T-cell (primary cell): ENCODE measurements at places on chromosomes 4 and X. TPM values are rescaled to one million over a fixed set of nuclear protein-coding genes. Genes with fewer than 3 reads are reported as not detected.

KCND1 gene
- 1.2 TPM for total RNA-seq

DNA sequence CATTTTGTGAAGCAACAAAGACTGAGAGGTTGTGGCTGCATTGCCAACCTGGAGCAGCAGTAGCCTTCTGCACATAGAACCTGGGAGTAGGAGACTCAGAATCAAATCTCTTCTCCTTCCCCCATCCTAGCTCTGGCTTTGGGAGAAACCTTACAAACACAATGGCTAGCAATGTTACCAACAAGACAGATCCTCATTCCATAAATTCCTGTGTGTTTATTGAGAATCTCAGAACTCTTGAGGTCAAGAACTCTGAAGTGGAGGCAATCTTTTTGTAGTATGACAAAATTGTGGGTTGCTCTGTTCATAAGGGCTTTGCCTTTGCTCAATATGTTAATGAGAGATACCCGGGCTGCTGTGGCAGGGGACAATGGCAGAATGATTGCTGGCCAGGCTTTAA lies 406.7 kb upstream of the SPANXN1 start:
- no peak for DNase-seq

- DNase-seq = no peak
These were observed 734 bp downstream of the STOX2 start for GRCh38 chr4:183905593-183906488.

DNA sequence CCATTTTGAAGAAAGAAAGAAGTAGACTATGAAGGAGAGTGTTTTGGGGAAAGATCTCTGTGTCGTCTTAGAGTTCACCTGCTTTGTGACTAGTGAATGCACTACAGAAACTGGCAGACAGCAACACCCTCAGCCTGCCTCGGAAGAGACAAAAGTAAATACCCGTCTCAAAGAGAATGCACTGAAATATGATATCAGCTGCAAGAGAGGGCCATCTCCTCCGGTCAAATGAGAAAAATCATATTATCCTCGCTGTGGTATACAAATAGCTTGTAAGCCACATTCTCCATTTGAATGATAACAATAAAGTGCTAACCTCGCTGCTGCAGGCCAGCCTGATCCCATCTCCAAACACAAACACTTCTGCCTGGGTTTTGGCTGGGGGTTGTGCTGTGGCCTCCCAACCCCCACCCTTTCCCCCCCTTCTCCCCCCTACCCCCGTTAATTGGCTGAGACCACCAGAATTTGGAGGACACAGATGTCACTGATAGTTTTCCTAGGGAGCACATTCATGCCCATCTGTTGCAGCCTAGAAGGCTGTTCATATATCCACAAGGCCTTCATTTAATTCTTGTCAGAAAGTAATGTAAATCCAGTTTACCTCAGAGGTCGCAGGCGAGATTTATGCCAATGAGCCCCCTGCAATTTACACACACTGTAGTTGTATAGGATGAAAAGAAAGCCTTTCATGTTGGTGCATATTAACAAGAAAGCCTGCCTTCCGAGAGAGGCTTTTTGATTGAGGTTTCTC lies 46.3 kb downstream of the ALPK1 start:
- DNase-seq = no peak

SYN1 gene
- 1.3 TPM for total RNA-seq

GRCh38 chr4:74042681-74043080 lies 4.2 kb upstream of the CXCL3 start:
- no peak for DNase-seq

TAF1 gene
- total RNA-seq = 63.3 TPM

GRCh38 chr4:8769645-8770517 lies 101.8 kb downstream of the HMX1 start:
- DNase-seq = no peak

TCEAL2 gene
- 1.3 TPM for total RNA-seq

TMEM144 gene
- 0.09 TPM for total RNA-seq

NOX1 gene
- not detected for total RNA-seq

TXK gene
- total RNA-seq = 70.1 TPM

DNA sequence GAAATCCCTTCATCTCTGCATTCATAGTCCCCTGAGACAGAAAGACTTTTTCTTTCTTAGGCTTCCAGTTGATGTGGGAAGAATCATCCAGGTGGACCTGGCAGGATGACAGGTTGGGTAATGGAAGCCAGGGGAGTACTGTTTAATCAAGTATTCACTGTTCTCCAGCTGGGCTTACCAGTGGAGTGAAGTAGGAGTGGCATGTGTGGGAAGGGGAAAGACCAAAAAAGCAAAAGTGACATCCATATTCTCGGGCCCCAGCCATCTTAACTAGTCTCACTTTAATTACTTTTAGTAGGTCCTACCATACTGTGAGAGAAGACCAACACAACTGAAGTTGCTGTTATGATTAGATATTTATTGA lies 18.5 kb downstream of the VSIG4 start:
- DNase-seq = no peak

DNA sequence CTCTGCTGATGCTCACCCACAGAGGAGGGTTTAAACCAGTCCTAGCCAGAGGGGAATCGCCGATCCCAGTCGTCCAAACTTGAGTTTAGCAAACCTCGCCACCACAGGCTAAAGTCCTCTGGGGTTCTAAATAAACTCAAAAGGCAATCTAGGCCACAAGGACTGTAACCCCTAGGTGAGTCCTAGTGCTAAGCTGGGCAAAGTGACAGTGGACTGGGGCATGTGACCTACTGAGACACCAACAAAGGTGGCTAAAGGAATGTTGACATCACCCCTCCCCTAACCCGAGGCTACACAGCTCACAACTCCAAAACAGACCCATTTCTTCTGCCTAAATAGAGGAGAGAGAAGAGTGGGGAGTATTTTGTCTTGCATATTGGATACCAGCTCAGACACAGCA lies 142.8 kb upstream of the PRDX4 start:
- no peak for DNase-seq

CYTL1 gene
- 0.59 TPM for total RNA-seq

RHOXF2B gene
- total RNA-seq = not detected

PLXNA3 gene
- total RNA-seq = 87.0 TPM

DNA sequence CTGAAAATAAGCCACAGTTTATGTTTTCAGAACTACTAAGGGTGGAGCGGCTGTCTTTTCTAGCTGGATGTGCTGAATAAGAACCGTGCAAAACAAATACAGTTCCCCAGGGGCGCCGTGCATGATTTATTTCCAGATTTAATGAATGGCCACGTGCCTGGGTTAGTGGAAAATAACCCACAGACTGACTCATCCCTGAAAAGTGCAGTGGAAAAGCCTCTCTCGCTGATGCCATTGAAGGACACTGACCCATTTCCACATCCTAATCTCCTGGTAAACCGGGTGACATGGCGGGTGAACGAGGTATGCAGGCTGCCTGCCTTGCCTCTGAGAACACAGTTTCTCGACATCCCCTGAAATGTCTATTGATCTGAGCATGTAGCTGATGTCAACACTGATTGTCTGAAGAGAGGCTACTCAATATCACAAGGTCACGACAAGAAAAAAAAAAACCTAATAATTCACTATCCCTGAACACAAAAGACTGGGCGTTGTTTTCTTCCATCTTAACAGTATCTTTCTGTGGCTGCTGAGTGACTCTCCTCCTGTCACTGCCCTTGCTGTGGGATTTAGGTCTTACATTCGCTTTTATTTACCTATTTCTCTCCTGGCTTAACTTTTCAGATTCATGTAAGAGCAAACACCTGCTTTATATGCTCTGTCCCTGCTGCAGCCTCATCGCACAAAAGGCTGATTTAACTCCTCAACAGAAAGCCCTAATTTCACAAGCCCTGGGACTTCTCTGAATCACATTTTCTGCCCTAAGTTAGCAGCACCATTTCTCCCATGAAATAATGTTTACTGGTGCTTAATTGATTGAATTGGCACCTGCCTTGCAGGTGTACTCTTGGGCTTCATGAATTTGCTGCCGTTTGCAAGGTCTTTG lies 76.9 kb upstream of the SCOC start:
- DNase-seq = no peak

GRCh38 chrX:17511556-17511955 lies 136.6 kb downstream of the NHS start:
- DNase-seq = no peak

FGG gene
- not detected for total RNA-seq

DNA sequence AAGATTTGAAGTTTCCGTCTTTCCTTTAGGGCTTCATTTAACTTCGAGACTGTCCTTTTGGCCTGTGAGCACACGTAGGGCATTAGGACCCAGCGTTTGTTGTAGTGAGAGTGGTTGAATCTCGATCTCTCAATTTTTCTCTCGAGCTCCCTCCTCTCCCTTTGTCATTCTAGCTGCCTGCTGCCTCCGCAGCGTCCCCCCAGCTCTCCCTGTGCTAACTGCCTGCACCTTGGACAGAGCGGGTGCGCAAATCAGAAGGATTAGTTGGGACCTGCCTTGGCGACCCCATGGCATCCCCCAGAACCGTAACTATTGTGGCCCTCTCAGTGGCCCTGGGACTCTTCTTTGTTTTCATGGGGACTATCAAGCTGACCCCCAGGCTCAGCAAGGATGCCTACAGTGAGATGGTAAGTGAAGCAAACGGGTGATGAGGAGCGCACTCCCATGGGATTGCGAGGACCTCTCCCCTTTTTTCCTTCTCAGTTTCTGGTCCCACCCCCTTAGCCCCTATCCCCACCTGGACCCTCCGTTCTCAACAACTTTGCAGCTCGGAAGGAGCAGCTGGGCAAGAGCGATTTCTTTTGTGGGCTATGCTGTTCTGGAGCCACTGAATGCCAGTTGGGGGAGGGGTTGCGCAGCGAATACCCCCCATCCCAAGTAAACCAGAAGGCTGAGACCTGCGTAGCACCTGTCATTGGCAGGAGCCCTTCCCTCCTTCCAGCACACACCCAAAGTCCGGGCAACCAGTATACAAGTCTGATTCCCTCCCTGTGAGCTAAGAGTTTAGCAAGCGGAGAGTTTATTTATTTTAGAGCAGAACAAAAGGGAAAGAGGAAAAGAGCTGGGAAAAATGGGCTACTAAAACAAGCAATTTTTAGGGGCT lies at the start of gene TMEM35A:
TMEM35A (plus strand) TSS at position 164 of the 883 bp plus-strand sequence; CDS start at position 288, 124 bp downstream.
- no peak for DNase-seq

GYG2 gene
- not detected for total RNA-seq

CT45A2 gene
- total RNA-seq = not detected

FAM133A gene
- total RNA-seq = not detected

GRCh38 chrX:118780509-118780908 lies 43.1 kb upstream of the ZCCHC12 start:
- DNase-seq = no peak

GRCh38 chr4:78612398-78613178 lies 61.0 kb downstream of the ANXA3 start:
- DNase-seq = no peak

GRCh38 chr4:101307899-101308298 lies 39.4 kb downstream of the PPP3CA start:
- no peak for DNase-seq

- DNase-seq = no peak
These were observed 78.3 kb downstream of the GASK1B start for GRCh38 chr4:158094413-158095134.

SOD3 gene
- total RNA-seq = 0.35 TPM

- peak; percentile 16 for DNase-seq
These were observed 8.4 kb downstream of the MSL3 start for GRCh38 chrX:11766487-11766886.

- no peak for DNase-seq
These were observed 206.9 kb downstream of the GLUD2 start for GRCh38 chrX:121254336-121254735.

COX7B2 gene
- not detected for total RNA-seq

ANXA3 gene
- 0.35 TPM for total RNA-seq
